PC-3 (cell line): ENCODE measurements at places on chromosomes 16 and 17.

GRCh38 chr17:71234349-71234748, 886.5 kb upstream of the SOX9 start:
- DNase-seq = no peak

- no peak for DNase-seq
Observed at GRCh38 chr17:35041390-35041789, 22.1 kb downstream of the RFFL start.

GRCh38 chr16:88329726-88330700, 52.7 kb upstream of the ZNF469 start:
- no peak for DNase-seq

DNA sequence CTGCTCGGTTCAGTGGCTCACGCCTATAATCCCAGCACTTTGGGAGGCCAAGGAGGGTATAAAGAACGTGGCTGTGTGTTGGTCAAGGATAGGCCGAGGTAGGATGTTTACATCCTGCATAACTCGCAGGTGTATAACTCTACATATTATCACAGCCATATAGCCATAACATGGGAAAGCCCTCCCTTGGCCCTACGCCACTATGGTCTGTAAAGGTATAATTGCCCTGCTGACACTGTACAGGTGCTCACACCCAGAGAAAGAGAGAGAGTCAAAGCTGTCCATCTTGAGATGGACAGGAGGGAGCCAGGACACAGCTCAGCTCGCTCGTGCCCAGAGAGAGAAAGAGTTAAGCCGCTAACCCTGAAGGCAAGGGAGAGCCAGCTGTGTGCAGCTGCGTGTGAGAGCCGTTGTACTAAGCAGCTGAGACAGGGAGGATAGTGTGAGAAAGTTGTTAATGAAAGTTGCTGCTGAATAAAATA, 30.4 kb upstream of the DHX8 start:
- DNase-seq = no peak
